ENCODE measurements at places on chromosomes 11 and 22.

DNA sequence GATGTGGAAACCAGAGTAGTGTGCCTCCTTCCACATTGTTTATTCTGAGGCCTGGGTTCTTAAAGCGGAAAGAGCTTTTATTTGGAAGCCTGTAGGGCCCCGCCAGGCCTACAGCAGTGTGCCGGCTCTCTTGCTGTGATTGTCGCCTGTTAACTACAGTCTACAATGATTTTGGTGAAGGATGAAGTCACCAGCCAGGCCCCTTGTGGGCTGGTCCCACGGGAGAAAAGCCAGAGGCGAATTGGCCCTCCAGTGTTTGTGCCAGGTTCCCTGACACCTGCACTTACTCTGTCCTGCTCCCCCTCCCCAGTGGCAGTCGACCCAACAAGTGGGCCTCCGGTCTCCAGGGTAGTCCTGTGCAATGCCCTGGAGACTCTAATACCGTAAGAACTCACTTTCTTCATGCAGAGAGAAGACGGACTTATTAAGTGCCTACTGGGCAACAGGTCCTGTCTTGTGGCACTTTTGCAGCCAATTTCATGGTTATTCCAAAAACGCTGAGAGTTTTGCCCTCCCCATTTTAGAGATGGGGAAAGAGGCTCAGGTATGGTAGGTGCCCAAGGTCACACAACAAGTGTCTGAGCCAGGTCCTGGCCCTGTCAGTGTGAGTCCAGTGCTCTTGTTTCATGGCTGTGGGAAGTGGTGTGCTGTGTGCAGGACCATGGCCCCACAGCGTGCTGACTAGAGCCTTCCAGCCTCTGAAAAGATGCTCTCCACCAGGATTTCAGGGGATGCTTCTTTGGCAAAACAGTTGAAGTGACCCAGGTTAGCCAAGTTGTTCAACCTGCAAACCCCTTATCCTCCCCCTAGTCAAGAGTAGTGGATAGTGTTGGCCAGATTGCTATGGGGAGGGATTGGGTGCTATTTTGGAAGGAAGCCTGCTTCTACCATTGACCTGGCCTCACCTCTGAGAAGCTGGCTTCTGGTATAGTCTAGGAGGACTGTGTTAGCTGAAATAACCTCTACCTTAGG lies 1.4 kb downstream of the MICAL2 start:
- no peak for DNase-seq

DNA sequence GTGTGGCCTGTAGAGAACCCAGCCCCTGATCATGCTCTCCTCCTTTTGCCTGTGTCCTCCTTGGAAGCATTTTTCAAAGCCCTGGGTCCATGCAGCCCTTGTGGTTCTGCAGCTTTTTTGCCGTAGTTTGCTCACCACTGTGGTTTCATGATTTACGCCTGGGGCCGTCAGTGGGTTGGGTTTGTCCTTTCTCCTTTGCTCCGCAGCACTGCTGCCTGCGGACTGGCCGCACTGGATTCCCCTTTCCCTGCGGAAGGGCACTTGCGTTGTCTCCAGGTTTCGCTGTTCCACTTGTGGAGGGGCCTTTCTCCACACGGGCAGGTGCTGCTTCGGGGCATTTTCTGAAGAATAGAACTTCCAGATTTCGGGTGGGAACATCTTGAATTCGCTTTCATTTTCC lies 1260.9 kb downstream of the BRD1 start:
- DNase-seq, result no peak

DNA sequence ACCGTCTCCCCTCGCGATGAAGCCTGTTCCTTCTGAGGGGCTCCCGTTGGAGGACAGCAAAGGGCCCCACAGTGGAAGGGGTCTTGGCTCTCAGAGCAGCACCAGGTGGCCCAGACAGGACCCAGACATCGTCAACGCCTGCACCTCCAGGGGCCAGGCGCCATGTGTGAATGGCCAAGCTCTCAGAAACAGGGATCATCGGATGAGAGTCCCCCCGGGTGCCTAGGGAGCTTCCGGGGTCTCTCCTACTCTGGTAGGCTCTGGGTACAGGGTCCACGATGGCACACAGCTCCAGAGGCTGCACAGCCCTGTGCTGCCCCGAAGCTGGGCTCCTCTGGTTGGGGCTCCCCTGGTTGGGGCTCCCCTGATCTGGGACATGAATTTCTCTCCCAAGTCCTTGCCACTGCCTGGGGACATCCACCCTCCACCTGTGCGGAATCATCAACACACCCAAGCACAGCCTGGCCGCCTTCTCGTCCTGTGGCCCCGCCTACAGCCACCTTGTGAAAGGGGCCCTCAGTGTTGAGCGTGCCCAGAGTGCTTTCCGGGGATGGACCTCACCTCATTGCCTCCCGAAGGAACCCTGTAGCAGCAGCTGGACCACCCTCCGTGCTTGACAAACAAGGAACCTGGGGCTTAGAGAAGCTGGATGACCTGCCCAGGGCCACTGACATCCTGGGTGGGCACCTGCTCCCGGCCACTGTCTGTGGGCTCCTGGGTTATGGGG lies 929.0 kb downstream of the BRD1 start:
- no peak for DNase-seq

GRCh38 chr11:106523171-106523570 lies 445.7 kb downstream of the AASDHPPT start:
- DNase-seq, result no peak

GRCh38 chr11:133386262-133386661 lies 146.0 kb downstream of the OPCML start:
- no peak for DNase-seq

All from AG09319 (cell line).